ENCODE measurements at places on chromosomes 3 and 15.

DNA sequence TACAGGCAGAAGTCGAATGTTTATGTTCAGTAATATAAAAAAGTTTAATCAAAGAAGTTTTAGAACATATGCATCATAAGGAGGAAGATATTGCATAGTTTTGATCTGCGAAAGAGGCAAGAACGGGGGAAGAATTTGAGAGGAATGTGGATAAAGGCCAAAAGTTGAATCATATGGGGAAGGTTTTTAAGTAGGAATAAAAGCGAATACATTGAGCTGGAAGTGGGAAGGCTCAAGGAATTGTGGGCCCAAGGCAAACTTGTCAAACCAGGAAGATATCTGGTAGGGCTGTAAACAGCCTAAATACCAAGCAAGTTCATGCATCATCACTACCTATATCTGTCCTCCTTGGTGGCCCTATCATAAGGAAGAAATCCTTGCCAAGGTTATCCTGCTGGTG, 186.9 kb downstream of the MAGI1 start:
- DNase-seq, result no peak

DNA sequence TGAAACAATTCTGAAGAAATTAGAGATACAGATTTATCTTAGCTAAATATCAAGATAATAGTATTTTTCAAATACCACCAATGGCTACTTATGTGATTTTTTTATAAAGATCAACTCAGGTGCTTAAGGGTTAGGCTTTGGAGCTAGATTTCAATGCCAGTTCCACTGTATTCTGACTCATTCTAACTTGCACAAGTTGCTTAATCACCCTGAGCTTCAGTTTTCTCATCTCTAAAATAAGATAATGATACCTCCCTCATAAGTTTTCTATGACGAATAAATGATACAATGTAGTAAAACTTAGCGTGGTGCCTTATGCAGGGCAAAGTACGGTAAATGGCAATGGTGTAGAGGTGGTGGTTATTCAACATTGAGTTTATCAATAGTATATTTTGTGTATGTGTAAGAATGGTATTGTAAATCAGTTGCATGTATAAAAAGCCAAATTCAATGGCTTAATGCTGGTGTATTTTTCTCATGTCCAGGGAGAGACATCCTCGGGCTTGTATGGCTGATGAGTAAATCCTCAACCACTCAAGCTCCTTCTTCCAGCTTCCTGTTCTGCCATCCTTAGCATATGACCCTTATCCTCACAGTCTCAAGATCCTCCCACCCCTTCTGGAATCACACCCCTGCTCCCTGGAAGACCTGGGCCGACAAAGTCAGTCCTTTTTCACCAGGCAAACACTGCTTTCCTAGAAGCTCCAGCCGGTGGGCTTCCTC, 505.9 kb upstream of the CFAP20DC start:
- DNase-seq, result no peak

DNA sequence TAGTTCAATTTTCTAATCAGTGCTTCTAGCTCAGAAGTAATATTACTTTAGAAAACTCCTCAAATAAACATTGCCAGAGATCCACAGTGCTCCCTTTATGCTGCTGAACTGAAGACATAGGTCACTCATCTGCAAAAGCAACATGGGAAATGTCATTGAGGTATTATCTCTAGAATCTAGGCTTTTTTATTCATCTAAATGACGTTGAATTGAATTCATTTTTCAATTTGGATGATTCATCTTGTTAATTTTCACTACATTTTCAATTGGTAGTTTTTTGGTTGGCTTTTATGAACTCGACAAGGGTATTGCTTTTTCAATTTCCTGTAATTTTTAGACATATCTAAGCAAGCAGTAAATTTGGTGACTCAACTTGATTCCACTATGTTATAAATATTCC, 275.4 kb downstream of the NFKBIZ start:
- DNase-seq, result no peak

DNA sequence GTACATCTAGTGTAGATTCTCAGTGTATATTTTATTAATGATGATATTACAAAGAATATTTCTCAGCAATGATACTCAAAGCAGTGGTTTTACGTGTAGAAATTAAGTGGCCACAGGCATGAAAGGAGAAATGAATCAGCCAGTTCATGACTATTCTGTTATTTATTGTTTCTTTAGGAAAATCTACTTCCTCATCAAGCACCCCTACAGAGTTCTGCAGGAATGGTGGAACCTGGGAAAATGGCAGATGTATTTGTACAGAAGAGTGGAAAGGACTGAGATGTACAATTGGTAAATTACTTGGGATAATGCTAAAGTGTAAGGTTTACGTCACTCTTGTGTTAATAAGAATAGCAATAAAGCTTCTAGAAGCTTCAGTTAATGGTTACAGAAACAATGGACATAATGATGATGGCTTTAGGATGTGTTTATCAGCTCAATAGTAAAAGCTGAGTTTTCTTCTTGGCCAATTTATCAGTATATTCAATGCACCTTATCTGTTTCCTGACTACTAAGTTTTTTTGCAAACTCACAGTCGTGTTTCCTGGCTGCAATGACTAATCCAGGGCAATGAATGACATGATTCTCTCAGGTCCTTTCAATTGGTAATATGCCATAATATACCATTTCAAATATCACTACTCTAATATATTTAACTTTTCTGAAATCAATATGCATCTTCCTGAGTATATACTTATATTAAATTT, 20.2 kb downstream of the ADGRG7 start:
- no peak for DNase-seq

- no peak for DNase-seq
These were observed 19.0 kb upstream of the LRRC58 start for GRCh38 chr3:120368172-120368571.

DNA sequence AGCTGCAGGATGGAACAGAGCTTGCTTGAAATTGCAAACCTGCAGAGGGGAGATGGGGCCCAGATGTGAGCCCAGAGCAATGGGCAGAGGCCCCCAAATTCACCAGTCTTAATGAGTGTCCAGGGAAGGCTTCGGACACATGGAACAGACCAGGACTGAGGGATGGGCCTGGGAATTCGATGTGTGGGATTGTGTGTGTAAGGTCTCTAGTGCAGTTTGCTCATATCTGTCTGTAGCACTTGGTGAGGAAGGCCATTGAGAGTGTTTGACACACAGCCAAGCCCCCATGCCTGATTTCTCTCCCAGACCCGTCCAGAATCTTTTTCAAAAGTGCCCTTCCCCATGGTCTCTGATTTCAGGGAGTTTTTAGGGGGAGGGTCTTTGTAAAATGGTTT, 17.2 kb downstream of the TEX264 start:
- no peak for DNase-seq

DNA sequence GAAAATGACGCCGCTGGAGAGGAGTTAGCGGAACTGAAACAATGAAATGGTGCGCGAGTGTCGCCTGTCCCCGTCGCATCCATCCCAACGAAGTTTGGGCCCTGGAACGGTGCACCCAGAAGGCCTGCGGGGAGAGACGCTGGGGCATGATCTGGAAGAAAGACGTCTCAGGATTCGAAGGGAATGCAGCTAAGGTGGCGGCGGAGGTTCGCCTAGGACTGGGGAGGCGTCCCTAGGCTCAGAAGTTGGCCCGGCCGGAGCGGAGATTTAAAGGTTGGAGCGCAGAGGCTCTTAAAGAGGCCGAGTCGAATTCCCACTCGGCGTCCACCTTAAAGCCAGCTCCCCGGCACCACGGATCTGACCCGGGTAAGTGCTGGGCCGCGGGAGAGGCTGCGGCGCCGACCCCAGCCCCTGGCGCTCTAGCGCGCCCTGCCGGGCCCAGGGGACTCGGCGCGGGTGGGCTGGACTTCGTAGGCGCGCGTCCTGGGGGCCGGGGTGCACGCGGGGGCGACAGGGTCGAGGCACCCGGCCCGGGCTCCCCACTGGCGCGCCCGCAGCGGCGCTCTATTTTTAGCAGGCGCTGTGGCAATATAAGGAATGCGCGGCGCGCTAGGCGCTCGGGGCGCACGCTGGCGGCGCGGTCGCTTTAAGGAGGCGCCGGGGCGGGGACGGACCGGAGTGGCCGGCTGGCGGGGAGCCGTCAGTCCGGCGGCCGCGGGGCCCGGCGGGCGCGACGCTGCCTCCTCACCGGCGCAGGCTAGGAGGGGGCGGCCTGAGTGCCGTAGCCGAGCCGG, at the start of gene MRAS:
TSS of gene MRAS (plus strand) at position 620 of the 794 bp plus-strand sequence. CDS start 24,305 bp downstream, outside the sequence.
- DNase-seq, result peak; percentile 92

DNA sequence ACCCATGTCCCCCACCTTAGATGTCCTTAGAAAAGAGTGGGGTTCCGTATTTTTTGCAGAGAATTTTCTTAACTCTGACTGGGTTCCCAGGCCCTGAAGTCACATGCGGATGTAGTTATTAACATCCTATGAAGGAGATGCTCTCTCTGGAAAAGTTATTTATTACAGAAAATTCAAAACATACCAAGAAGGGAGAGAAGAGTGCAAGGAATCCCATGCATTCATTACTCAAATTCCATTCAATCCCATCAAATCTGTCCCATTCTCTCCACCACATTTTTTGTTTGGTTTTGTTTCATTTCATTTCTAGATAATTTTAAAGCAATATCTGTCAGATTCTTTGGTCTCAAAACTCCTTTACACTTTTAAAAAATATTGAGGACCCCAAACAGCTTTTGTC, 34.3 kb upstream of the ANKRD34C start:
- DNase-seq, result no peak

GRCh38 chr15:91865950-91866349, 12.4 kb downstream of the SLCO3A1 start:
- DNase-seq, result no peak

GRCh38 chr3:36944641-36945270, at the start of gene TRANK1:
TSS of gene TRANK1 (minus strand) at chr3:36945054. CDS start at chr3:36944809, 245 bp downstream.
- peak; percentile 83 for DNase-seq

GRCh38 chr3:113063126-113063894, 72.5 kb downstream of the GTPBP8 start:
- DNase-seq, result no peak

- no peak for DNase-seq
These were observed 15.0 kb downstream of the CACNA2D3 start for GRCh38 chr3:54137311-54137710.

DNA sequence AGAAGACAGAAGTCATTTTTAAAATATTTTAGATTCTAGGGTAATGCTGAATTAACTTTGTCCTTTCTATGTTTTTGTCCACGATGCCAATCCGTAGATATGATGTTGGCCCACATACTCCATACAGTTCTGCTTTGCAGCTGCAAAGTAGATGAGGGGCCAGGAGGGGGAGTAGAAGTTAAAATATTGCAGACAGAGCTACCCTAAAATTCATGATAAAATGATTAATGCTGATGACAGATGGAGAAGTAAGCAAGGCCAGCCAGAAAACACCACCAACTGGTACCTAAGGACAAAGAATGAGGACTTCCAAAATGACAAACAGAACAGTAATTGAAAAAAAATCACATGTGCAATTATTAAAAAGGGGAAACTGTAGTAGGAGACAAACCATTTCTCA, 756.6 kb upstream of the ARPP21 start:
- peak; percentile 16 for DNase-seq

GRCh38 chr3:125136515-125136914, 76.0 kb downstream of the SLC12A8 start:
- no peak for DNase-seq

- no peak for DNase-seq
These were observed 213.9 kb upstream of the TBL1XR1 start for GRCh38 chr3:177411201-177411600.

- DNase-seq, result no peak
These were observed 9.6 kb downstream of the KIF7 start for GRCh38 chr15:89645680-89646079.

DNA sequence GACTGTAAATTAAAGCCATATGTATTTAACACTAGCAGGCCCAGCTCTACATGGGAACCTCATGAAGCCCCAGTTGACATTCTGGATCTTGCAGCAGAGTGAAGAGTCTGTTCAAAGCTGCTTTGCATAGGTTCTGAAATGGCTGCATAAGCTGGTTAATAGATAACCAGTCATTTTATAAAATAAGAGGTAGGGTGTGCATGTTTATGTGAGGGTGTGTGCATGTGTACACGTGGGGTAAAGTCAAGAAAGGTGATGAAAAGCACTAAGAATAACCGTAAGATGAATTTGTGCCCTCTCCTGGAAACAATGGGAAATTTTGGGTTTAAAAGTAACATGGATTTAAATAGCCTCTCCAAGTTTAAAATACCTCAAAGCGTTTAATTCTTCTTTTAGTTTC, 33.0 kb downstream of the PAQR9 start:
- no peak for DNase-seq

- DNase-seq, result no peak
These were observed 50.5 kb upstream of the DNAJC19 start for GRCh38 chr3:181040030-181040429.

DNA sequence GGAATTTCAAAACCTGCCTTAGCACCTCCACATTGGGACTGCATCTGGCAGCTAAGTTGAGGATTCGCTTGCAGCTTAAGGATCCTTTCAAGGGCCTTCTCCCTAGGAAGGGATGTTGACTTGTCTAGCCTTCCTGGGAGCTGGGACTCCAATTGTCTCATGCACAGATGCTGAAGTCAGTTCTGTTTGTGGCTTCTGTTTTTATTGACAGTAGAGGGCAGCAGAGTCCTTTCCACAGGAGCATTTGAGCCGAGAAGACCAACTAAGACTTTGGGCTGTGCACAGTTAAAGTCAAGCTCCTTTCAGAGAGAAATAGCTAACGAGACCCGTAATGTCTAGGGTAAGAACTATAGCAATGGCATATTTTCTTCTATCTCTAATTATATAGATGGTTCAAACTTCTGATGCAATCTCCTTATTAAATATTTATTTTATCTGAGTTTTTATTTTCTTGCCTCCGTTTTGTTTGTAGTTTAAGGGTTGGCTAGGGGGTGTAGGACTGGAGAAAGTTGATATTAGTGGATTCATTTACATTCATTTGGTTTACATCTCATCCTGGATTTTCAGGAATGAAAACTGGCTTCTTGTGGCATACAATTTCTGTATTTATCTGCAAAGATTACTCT, 59.7 kb upstream of the KBTBD8 start:
- DNase-seq, result peak; percentile 70

GRCh38 chr3:16309558-16309957, 44.5 kb downstream of the OXNAD1 start:
- DNase-seq, result no peak

DNA sequence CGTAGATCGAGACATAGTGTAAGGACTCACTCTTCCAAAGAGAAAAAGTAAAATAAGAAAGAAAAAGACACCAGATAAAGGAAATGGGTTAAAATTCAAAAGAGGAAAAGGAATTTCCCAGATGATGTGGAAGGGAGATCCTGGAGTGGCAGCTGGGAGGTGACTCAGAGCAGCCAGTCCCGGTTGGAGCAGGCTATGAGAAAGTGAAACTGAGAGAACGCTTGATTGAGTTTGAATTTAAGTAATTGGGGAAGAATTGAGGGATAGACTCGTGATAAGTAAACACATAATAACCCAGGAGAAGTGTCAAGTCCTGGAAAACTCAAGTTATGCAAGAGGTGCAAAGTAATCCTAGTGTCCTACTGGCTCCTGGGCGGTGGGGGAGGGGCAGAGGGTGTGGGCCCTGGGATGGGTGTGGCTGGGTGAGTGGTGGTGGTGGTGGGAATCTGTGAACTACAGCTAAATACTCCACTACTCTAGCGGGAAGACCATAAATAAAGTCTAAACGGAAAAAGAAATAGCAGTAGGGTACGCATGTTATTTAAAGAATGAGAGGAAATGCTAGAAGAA, 1.2 kb downstream of the PRR20G start:
- DNase-seq, result no peak

DNA sequence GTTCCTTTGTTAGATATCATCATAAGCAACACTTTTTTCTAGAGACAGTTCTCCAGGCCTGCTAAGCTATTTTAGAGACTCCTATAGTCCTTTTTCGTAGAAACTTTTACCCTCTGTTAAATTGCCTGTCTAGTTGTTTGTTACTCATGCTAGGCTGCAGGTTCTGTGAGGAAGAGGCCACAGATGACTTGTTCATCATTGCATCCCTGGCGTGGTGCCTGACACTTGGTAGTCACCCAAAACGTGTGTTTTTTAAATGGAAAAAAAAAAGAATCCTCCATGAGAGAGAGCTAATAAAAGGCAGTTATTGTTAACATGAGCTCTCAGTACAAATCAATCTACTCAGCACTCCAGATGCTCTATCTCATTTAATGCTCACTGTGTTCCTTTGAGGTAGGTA, 35.1 kb downstream of the CCDC54 start:
- no peak for DNase-seq

Measured in retina (tissue), 1 donor.